Activated naive CD8-positive, alpha-beta T cell treated with anti-CD3 and anti-CD28 coated beads for 36 hours (primary cell): ENCODE measurements at places on chromosomes 1 and 21. TPM values are rescaled to one million over a fixed set of nuclear protein-coding genes. Genes with fewer than 3 reads are reported as not detected.

GBP4 gene
- total RNA-seq, result 76.4 TPM

CD34 gene
- total RNA-seq, result 0.02 TPM

ANGPTL1 gene
- not detected for total RNA-seq

EDN2 gene
- not detected for total RNA-seq

DNA sequence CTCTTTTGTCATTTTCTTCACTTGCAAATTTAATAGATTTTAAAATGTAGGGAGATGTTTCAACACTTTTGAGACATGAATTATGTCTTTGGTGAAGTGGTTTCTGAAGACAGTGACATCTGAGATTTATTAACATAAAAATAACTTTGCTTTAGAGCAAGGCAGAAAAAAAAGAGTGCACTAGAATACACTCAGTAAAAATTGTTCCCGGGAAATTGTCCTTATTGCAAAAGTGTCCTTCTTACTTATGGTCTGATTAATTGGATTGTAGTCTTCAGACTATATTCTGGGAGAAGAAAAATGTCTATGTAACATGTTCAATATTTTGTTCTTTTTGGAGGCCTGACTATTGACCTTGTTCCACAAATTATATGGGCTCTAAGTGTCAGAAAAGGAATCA lies 468.5 kb downstream of the NCAM2 start:
- no peaks in the 10 kb centered on the region for H3K36me3 ChIP-seq
- no peaks in the 10 kb centered on the region for H3K4me1 ChIP-seq
- H3K27me3 ChIP-seq, result no peaks in the 10 kb centered on the region
- no peak overlapping the region for H3K27ac ChIP-seq
- no peak overlapping the region for H3K4me3 ChIP-seq

DNA sequence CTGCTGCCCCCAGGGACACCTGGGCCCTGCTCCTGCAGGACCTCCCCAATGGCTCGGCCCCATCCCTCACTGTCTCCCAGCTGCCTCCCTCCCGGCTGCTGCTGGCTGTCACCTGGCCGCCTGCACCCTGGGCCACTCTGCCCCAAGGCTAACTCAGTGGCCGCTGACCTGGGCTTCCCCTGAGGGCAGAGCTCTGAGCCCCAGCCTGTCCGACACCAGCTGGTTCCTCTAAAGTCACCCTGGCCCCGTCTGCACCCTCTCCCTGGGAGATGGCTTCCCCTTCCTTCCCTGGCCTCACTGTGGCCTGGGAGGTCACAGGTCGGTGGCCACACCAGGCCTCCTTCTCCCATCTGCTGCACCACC lies 15.0 kb downstream of the ITGB2 start:
- no peaks in the 10 kb centered on the region for H3K27me3 ChIP-seq
- H3K4me1 ChIP-seq, result peaks cover 27% of the 10 kb centered on the region
- H3K4me3 ChIP-seq, result no peak overlapping the region
- H3K36me3 ChIP-seq, result peaks cover 48% of the 10 kb centered on the region

- H3K4me3 ChIP-seq, result no peak overlapping the region
- no peak for DNase-seq
- H3K27me3 ChIP-seq, result no peaks in the 10 kb centered on the region
- H3K27ac ChIP-seq, result no peak overlapping the region
- peaks cover 2% of the 10 kb centered on the region for H3K4me1 ChIP-seq
Measured at GRCh38 chr1:184114818-184115398, 63.4 kb downstream of the TSEN15 start.

DNA sequence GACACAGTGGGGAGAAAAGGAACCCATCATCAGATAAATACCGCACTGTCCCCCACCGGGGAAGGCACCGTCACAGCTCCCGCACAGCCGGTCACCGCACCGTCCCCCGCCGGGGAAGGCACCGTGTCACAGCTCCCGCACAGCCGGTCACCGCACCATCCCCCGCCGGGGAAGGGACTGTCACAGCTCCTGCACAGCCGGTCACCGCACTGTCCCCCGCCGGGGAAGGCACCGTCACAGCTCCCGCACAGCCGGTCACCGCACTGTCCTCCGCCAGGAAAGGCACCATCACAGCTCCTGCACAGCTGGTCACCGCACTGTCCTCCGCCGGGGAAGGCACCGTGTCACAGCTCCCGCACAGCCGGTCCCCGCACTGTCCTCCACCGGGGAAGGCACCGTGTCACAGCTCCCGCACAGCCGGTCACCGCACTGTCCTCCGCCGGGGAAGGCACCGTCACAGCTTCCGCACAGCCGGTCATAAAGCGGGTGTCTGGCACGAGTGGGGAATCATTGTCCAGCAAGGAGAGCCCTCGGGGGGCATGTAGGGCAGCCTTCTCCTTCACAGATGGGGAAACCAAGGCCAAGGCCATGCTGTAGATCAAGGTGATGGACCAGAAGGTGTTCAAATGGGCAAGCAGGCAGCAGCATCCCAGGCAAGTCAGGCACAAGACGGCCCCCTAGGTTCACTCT lies 280.1 kb downstream of the NPHP4 start:
- peaks cover 11% of the 10 kb centered on the region for H3K27me3 ChIP-seq
- no peak for DNase-seq
- no peak overlapping the region for H3K27ac ChIP-seq
- no peaks in the 10 kb centered on the region for H3K4me1 ChIP-seq

- peaks cover 11% of the 10 kb centered on the region for H3K36me3 ChIP-seq
- no peaks in the 10 kb centered on the region for H3K27me3 ChIP-seq
- H3K27ac ChIP-seq, result no peak overlapping the region
- DNase-seq, result no peak
Measured at GRCh38 chr1:74193908-74194307, 4.1 kb downstream of the LRRIQ3 start.

- H3K27me3 ChIP-seq, result no peaks in the 10 kb centered on the region
- no peak overlapping the region for H3K27ac ChIP-seq
- no peak for DNase-seq
- no peak overlapping the region for H3K4me3 ChIP-seq
Measured at GRCh38 chr1:39531526-39531925, 40.1 kb downstream of the BMP8A start.

DNA sequence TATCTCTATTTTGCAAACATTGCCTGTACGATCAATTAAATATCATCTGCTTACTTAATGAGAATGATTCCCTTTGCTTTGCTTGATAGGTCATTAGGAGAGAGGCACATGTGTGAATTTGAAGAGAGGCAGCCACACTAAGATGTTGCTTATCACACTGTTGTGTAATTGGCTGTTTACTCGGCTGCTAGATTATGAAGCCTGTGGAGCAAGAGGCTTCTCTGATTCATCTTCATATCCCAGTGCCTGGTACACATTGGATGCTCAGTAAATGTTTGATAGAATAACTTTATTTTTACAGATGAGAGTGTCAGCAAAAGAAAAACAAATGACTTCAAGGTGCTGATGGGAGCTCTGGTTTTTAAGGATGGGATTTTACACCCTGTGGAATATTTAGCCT lies 156.2 kb upstream of the C8B start:
- H3K4me1 ChIP-seq, result no peaks in the 10 kb centered on the region
- no peak overlapping the region for H3K4me3 ChIP-seq
- H3K27ac ChIP-seq, result no peak overlapping the region
- no peaks in the 10 kb centered on the region for H3K36me3 ChIP-seq
- no peak for DNase-seq

GRCh38 chr1:153849487-153850185 lies 73.1 kb downstream of the GATAD2B start:
- DNase-seq, result peak; percentile 28
- H3K4me3 ChIP-seq, result peak overlapping the region; percentile 37
- peaks cover 32% of the 10 kb centered on the region for H3K36me3 ChIP-seq
- peaks cover 38% of the 10 kb centered on the region for H3K4me1 ChIP-seq
- H3K27ac ChIP-seq, result peak overlapping the region; percentile 86

GRCh38 chr1:84724128-84724860 lies 34.0 kb upstream of the SSX2IP start:
- peaks cover 4% of the 10 kb centered on the region for H3K27me3 ChIP-seq
- no peak overlapping the region for H3K4me3 ChIP-seq
- DNase-seq, result peak; percentile 33
- no peaks in the 10 kb centered on the region for H3K36me3 ChIP-seq

DNA sequence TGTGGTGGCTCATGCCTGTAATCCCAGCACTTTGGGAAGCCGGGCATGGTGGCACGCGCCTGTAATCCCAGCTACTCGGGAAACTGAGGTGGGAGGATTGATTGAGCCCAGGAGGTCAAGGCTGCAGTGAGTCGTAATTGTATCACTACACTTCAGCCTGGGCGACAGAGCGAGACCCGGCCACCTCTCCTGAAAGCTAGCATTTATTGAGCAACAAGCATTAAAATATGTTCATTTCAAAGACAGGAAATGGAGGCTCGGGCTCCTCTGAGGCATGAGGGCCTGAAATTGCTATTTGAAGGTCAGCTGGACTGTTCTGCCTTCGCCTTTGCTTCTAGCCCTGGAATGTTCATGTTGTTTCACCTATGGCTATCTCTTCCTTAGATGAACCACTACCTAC lies 34.5 kb downstream of the SPATA21 start:
- peaks cover 7% of the 10 kb centered on the region for H3K36me3 ChIP-seq
- DNase-seq, result no peak
- no peak overlapping the region for H3K27ac ChIP-seq
- H3K27me3 ChIP-seq, result no peaks in the 10 kb centered on the region

- H3K4me3 ChIP-seq, result no peak overlapping the region
- no peak overlapping the region for H3K27ac ChIP-seq
- DNase-seq, result no peak
- peaks cover 19% of the 10 kb centered on the region for H3K36me3 ChIP-seq
- H3K4me1 ChIP-seq, result peaks cover 13% of the 10 kb centered on the region
Measured at GRCh38 chr21:38784458-38785266, 21.1 kb upstream of the ETS2 start.
